Activated CD8-positive, alpha-beta memory T cell treated with anti-CD3 and anti-CD28 coated beads, Interleukin-2, amount 50 U/mL, for 4 hours (primary cell): ENCODE measurements at places on chromosomes 5 and 9.

- DNase-seq, result no peak
These were observed 7.3 kb downstream of the SRFBP1 start for GRCh38 chr5:121968910-121969607.

DNA sequence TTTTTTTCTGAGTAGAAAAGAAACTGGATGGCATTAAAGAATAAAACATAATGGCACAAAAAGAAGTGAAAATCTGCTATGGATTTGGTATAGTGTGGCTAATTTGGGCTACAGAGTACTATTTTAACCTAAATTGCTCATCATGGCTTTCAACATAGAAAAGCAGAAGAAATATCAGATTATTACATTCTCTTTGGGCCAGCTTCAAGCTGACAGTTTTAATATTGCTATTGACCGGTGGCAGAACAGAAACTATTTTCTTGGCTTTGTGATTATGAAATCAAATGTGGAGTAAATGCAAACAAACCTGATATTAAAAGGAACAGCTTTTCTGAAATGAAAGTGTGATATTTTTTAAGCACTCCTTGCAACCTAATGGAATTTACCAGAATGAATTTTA lies 301.5 kb downstream of the EPB41L4A start:
- no peak for DNase-seq

DNA sequence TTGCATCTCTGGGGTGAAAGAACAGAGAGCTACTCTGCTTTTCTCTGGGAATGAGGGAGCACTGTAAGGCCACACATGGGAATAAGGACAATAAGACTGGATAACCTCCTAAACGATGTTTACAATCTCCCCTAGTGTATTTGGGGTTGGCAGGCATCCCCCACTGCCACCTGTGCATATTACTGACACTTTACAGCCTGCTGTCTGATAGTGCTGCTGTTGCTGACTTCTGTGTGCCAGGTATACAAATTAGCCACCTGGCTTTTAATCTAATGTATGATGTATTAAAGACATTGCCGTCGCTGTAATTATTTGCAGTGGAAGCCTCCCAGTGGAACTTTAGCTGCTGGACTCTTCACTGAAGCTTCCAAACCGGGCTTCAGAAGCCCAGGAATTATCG lies 4.4 kb upstream of the SHISAL2B start:
- DNase-seq, result no peak

GRCh38 chr5:137641148-137641547 lies 94.7 kb downstream of the KLHL3 start:
- no peak for DNase-seq

- no peak for DNase-seq
These were observed 8.4 kb upstream of the GOLPH3 start for GRCh38 chr5:32182463-32183063.

- no peak for DNase-seq
These were observed 524.5 kb upstream of the CLINT1 start for GRCh38 chr5:158383486-158383885.

DNA sequence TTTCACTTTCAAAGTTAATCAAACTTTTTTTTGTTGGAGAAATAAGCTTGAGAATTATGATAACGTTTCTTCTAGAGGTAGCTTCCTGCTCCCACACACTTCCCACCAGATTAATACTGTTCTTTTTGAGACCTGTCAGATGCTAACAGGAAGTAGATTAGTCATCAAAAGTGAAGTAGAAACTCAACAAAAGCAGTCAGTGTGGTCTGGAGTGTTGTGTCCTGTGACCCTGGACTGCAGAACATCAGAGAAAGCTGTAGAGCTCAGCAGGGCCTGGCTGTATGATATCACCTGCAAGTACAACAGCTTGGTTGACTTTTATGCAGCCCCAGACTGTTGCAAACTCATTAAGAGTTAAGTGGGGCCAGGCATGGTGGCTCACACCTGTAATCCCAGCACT lies 495.7 kb upstream of the CYLC2 start:
- no peak for DNase-seq

GRCh38 chr5:128649192-128649591 lies 111.1 kb upstream of the FBN2 start:
- no peak for DNase-seq

GRCh38 chr5:39505363-39505762 lies 80.6 kb upstream of the DAB2 start:
- DNase-seq, result no peak

DNA sequence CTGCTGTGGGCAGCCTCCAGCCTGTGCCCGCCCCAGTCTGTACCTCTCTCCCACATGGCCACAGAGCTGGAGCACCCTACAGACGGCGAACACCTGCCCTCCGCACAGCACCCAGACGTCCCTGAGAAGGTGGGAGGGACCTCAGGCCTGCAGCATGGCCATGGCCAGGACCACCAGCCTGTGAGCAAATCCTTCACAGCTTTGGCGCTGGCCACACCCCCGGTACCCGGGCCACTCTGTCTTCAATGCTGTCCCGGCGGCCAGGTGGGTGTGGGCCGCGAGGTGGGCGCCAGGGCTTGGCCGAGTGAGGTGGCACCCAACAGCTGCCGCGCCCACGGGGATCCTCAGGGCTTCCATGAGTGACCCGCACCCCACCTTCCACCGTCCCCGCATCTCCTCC lies 18.7 kb downstream of the NOTCH1 start:
- no peak for DNase-seq

DNA sequence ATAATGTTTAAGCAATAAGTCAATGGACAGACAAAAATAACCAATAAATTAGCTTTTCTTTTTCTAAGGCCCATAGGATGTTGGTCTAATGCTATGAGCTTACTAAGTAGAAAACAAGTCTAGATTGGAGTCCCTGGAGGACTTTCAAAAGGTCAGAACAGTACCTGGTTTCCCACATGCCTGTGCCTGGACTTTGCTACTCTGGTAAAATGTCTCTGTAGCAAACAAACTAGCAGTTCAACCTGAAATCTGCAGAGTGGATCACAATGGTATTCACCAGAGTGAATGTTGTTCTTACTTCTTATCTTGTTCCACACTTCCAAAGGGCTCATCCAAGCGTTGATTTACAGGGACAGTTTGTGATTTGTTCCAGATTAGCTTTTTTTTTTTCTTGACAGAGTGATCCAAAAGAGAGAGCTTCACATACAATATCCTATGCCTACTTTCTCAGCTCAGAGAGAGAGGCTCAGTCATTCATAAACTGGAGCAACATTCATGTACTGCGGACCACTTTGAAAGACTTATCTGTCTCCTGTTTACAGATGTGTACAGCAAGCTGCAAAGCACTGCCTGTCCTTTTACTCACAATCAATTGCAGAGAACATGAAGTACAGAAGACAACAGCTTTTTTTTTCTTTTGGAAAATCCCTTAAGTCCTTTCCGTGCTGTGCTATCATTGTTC lies 466.1 kb downstream of the SPATA31D1 start:
- DNase-seq, result no peak

DNA sequence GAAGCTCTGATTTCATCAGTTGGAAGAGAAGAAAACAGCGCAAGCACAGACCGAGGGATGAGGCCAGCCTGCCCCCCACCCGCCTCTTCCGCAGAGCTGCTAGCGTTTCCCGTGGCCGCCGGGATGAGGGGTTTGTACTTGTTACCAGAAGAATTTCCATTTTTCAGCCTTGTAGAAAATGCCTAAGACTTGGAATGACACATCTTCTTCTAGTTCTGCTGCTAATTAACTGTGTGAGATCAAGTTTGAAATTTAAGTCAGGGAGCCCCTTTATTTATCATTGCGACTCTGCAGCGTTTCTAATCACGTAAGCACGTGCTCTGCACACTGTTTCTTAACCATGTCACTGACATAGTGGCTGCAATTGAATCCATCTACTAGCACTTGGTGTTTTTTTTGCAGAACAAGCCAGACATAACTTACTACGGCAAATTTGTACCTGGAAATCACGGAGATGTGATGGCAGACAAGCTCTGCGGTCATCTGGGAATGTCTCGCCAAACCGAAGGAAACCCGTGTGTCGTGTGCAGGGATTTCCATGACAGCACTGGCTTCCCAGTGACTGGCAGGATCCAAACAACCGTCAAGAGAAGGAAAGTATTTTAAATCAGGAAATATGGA lies 41.8 kb upstream of the ROR2 start:
- no peak for DNase-seq

DNA sequence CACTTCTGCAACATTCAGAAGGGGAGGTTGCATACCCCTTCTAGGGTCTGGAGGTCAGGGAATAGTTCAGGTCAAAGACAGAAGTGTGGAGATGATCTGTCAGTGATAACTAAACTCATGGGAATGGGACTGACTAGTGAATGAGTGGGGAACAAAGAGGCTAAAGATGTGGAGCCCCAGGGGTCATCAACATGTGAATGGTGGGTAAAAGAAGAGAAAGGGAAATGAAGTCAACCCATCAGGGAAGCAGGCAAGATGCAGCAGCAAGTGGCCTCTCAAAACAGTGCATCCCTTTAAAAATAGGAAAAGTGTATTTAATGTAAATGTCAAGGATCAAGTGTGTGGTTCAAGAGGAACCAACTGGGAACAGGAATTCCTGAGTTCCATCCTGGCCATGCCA lies 69.9 kb downstream of the PLPPR1 start:
- DNase-seq, result no peak

GRCh38 chr5:150487199-150488061 lies 20.5 kb upstream of the NDST1 start:
- DNase-seq, result no peak

DNA sequence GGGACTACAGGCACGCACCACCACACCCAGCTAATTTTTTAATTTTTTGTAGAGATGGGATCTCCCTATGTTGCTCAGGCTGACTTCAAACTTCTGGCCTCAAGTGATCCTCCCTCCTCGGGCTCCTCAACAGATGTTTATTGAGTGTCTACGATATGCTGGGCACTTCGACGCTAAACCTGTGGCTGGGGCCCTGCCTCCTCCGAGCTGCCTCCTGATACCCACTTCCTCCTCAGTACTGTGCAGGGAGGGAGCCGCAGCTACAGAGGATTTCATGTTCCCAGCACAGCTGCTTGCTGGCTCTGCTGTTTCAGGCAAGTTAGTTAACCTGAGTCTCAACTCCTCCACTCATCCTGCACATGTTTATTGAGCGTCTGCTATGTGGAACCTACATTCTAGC lies 9.6 kb downstream of the AIF1L start:
- no peak for DNase-seq

DNA sequence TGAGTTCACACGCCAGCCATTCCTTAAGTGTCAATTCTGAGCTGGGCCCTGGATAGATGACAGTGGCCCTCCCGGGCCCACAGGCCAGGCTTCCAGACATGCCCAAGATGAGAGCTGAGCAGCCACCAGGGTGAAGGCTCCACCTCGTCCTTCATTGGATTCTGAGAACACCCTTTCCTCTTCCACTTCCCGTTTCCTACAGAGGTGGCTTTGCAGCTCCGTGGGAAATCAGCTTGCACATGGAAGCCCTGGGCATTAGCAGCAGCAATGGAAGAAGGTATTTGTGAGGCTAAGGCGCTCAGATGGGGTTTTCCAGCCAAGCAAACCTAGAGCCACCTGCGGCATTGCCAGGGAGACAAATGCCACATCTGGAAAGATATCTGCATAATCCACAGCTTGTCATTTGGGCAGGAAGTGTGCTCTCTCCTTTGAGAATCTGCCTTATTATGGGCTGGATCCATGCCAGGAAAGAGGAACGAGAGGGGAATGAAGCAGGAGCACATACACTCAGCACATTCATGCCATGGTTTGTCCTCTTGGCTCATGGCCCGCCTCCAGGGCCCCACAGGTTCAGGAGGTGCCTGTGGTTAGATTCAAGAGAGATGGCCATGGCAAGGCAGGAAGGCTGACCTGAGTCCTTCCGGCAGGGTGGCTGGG lies 34.1 kb downstream of the CFAP77 start:
- DNase-seq, result no peak

DNA sequence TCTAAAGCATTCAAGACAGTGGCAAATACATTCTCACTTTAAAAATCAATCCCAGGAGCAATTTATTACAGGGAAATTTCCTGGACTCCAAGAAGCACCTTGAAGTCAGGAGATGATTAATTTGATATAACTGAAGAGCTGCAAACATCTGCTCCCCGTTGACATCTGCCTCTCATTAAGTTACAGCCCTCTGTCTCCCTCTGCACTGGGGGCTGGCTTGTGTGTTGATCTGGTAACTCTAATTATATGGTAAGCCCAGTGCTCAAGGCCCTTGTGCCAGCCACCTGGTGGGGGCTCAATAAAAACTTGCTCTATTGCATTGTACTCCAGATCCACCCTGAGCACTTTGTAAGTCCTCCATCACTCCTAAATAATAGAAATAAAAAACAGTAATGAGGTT lies 131.1 kb upstream of the ZNF462 start:
- DNase-seq, result no peak

- DNase-seq, result no peak
These were observed 20.8 kb upstream of the COL15A1 start for GRCh38 chr9:98922721-98923435.

DNA sequence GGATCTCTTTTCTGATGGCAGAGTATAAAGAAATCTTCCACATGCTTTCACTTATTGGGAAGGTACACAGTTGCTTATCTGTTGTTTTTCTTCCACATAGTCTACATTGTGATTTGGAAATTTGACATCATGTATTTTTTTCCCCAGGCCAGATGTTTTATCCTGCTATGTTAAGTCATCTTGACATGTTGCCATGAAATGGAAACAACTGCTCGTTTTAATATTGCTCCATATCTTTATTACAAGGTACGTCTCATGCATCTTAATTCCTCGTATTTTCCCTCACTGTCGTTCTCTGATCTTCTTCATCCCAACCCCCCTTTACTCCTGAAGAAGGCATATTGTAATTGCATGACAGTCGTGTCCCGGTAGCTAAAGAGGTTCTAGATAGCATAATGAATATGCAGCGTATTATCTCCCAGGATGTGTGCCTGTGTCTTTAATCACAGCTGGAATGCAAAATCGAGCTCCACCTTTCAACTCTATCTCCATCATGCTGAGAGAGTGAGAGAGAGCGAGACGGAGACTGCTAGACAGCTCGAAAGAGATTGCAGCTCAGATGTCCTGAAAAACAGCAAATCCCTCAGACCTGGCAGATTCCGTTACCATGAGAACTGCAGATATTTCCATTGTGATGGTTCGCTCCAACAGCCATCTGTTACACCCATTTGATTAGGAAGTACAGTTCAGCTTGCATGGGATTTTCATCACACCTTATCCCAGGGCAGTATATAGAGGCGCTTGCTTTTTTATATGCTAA lies 281.7 kb downstream of the TMEM38B start:
- no peak for DNase-seq

GRCh38 chr9:94937214-94937903 lies 210.9 kb downstream of the AOPEP start:
- no peak for DNase-seq

GRCh38 chr9:134099123-134099761 lies 31.4 kb upstream of the BRD3 start:
- DNase-seq, result peak; percentile 57

GRCh38 chr5:28430565-28431178 lies 1392.3 kb upstream of the CDH9 start:
- DNase-seq, result no peak

- no peak for DNase-seq
These were observed 200.0 kb upstream of the IER5L start for GRCh38 chr9:129377931-129378661.

GRCh38 chr5:112689155-112689909 lies 48.4 kb upstream of the APC start:
- no peak for DNase-seq
